A549 treated with Hydrocortisone at 1 μM for 4 hours (cell line): ENCODE measurements at places on chromosomes 5 and 9. TPM values are rescaled to one million over a fixed set of nuclear protein-coding genes. Genes with fewer than 3 reads are reported as not detected.

TAF11L10 gene
- total RNA-seq: not detected in 5 replicates

DMRT2 gene
- total RNA-seq: 0.17 TPM in 1 of 5 replicates, not detected in the others

KCTD16 gene
- total RNA-seq: 0.01 to 0.03 TPM (median 0.02 TPM) in 3 of 5 replicates, not detected in the others

NRG2 gene
- total RNA-seq: 1.4 to 2.2 TPM (median 1.8 TPM) in 5 replicates

SH3PXD2B gene
- 15.3 to 20.0 TPM (median 18.8 TPM) in 5 replicates for total RNA-seq

RMI1 gene
- total RNA-seq: 10.3 to 18.7 TPM (median 13.4 TPM) in 5 replicates

HAVCR2 gene
- total RNA-seq: 0.16 to 0.57 TPM (median 0.28 TPM) in 5 replicates

APBA1 gene
- total RNA-seq: 0.09 to 0.56 TPM (median 0.12 TPM) in 5 replicates

BTNL3 gene
- not detected in 5 replicates for total RNA-seq

FOXD4L3 gene
- 0.08 to 0.16 TPM (median 0.12 TPM) in 3 of 5 replicates, not detected in the others for total RNA-seq

SARDH gene
- 0.07 to 0.16 TPM (median 0.15 TPM) in 4 of 5 replicates, not detected in the other for total RNA-seq

DMRT3 gene
- not detected in 5 replicates for total RNA-seq

PFN3 gene
- not detected in 5 replicates for total RNA-seq

SPATA24 gene
- total RNA-seq: 4.3 to 7.1 TPM (median 4.8 TPM) in 5 replicates

ZNF879 gene
- 0.54 to 0.93 TPM (median 0.64 TPM) in 5 replicates for total RNA-seq

CXCL14 gene
- total RNA-seq: 0.13 to 0.37 TPM (median 0.15 TPM) in 5 replicates

CCNI2 gene
- 0.07 to 0.22 TPM (median 0.07 TPM) in 5 replicates for total RNA-seq

PTGDS gene
- total RNA-seq: 0.55 to 0.77 TPM (median 0.67 TPM) in 5 replicates
